Ascending aorta (tissue), 2 donors: ENCODE measurements at places on chromosomes 2 and 18. TPM values are rescaled to one million over a fixed set of nuclear protein-coding genes. Genes with fewer than 3 reads are reported as not detected.

Gene PTPN18
- total RNA-seq: 21.0 TPM

Gene CYBRD1
- 222 TPM for total RNA-seq

DNA sequence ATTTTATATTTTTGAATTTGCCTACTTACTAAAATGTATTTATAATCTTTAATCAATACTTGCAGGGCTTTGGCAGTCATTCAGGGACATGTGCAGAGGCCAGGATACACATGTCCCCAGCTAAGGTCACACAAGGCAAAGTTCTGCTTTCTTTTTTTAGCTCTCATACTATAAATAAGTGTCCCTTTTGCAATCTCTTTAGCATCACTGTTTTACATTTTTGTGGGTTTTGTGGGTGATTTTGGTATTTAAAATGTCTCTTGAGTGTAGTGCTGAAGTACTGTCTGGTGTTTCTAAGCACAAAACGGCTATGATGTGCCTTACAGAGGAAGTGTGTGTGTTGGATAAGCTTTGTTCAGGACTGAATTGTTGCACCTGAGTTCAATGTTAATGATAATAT lies 309.0 kb upstream of the GULP1 start:
- DNase-seq: no peak
- no peak overlapping the region for H3K27ac ChIP-seq
- H3K4me3 ChIP-seq: no peak overlapping the region

Gene MATN3
- 0.64 TPM for total RNA-seq

Gene C2orf66
- not detected for total RNA-seq

Gene IMP4
- 97.9 TPM for total RNA-seq

DNA sequence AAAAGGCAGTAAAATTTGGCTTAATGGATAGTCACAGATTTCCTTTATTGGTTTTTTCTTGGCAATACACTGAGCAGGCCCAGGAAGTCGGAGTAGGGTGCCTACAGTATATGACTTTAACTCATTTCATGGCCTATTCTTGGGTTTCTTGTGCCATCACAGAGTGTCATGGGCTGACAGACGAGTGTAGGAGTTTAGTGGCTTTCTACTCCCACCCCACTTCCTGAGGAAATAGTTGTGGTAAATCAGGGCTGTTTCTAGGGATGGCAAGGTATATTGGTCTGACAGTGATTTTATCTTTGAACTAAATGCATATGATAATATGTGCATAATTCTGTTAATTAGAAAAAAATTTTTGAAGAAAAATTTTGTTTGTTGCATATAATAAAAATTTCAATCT lies 100.1 kb downstream of the PLCL1 start:
- no peaks in the 10 kb centered on the region for H3K27me3 ChIP-seq
- DNase-seq: no peak
- no peaks in the 10 kb centered on the region for H3K36me3 ChIP-seq
- H3K4me3 ChIP-seq: no peak overlapping the region
- H3K27ac ChIP-seq: no peak overlapping the region

Gene ANKAR
- total RNA-seq: 0.75 TPM
